ENCODE measurements at places on chromosomes 7 and 10.

- peaks cover 13% of the 10 kb centered on the region for H3K4me1 ChIP-seq
- no peak overlapping the region for H3K4me3 ChIP-seq
- no peaks in the 10 kb centered on the region for H3K27me3 ChIP-seq
- H3K36me3 ChIP-seq = peaks cover 13% of the 10 kb centered on the region
Observed at GRCh38 chr10:11982253-11982652, 60.4 kb downstream of the UPF2 start.

GRCh38 chr7:106598663-106599342 lies 62.2 kb downstream of the CCDC71L start:
- peak overlapping the region; percentile 58 for H3K4me3 ChIP-seq
- peak; percentile 56 for DNase-seq
- no peak overlapping the region for H3K27ac ChIP-seq

DNA sequence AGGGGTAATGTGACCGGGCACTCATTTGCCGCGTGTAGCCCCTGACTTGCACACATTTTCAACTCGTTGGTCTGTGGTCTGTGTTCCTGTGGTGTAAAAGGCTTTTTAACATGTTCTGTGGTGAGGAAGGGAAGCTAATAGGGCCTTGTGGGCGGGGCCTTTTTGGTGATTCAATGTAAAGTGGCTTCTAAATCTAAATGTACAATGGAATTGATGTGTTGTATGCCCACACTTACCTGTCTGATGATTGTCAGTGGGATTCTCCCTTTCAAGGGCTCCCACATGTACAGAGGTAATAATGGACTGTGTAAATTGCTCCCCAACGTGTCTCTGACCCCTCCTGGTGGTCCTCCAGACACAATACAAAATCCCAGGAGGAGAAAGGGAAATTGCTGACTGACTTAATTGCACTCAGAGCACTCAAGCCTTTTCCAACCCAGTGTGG lies 43.1 kb upstream of the GATAD1 start:
- peaks cover 6% of the 10 kb centered on the region for H3K4me1 ChIP-seq
- H3K36me3 ChIP-seq = no peaks in the 10 kb centered on the region
- H3K4me3 ChIP-seq = no peak overlapping the region
- DNase-seq = no peak
- H3K27me3 ChIP-seq = no peaks in the 10 kb centered on the region

- peaks cover 46% of the 10 kb centered on the region for H3K4me1 ChIP-seq
- H3K27me3 ChIP-seq = peaks cover 4% of the 10 kb centered on the region
- no peaks in the 10 kb centered on the region for H3K36me3 ChIP-seq
Observed at GRCh38 chr10:103199488-103199887, 6.4 kb upstream of the NT5C2 start.

DNA sequence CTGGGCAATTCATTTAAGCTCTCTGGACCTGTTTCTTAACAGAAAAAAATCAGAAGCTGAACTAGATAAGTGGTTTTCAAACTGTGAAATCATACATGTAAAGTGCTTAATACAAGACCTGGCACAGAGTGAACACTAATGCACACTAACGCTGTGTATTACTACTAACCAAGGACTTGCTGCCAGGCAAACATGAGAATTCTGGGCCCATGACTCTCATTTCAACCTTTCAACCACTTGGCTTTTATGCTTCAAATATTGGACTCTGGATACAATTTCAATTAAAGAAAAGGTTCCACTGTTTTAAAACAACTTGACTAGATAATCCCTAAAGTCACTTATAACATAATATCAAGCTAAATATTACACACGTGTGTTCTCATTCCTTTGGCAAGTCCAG lies 73.4 kb downstream of the SRPK2 start:
- H3K36me3 ChIP-seq = no peaks in the 10 kb centered on the region
- peaks cover 23% of the 10 kb centered on the region for H3K4me1 ChIP-seq
- DNase-seq = no peak
- H3K27me3 ChIP-seq = no peaks in the 10 kb centered on the region

GRCh38 chr10:117431160-117431559 lies 55.9 kb upstream of the PDZD8 start:
- no peaks in the 10 kb centered on the region for H3K36me3 ChIP-seq
- no peak overlapping the region for H3K4me3 ChIP-seq
- no peak overlapping the region for H3K27ac ChIP-seq
- peaks cover 10% of the 10 kb centered on the region for H3K27me3 ChIP-seq
- H3K4me1 ChIP-seq = peaks cover 24% of the 10 kb centered on the region
- no peak for DNase-seq

GRCh38 chr7:155489862-155490696 lies 32.1 kb downstream of the EN2 start:
- no peak for DNase-seq
- H3K27me3 ChIP-seq = peaks cover 86% of the 10 kb centered on the region
- peak overlapping the region; percentile 83 for H3K4me3 ChIP-seq
- H3K36me3 ChIP-seq = no peaks in the 10 kb centered on the region
- peaks cover 36% of the 10 kb centered on the region for H3K4me1 ChIP-seq

GRCh38 chr7:77466450-77466849 lies 50.3 kb upstream of the GSAP start:
- no peak overlapping the region for H3K27ac ChIP-seq
- no peak for DNase-seq
- no peak overlapping the region for H3K4me3 ChIP-seq
- no peaks in the 10 kb centered on the region for H3K27me3 ChIP-seq
- H3K4me1 ChIP-seq = peaks cover 4% of the 10 kb centered on the region

- H3K4me1 ChIP-seq = peaks cover under 1% of the 10 kb centered on the region
- no peak overlapping the region for H3K4me3 ChIP-seq
- no peak overlapping the region for H3K27ac ChIP-seq
- no peaks in the 10 kb centered on the region for H3K27me3 ChIP-seq
Observed at GRCh38 chr7:108057951-108058481, 55.1 kb upstream of the LAMB1 start.

GRCh38 chr7:148570510-148570909 lies 20.1 kb upstream of the C7orf33 start:
- no peaks in the 10 kb centered on the region for H3K27me3 ChIP-seq
- DNase-seq = no peak
- H3K36me3 ChIP-seq = peaks cover 11% of the 10 kb centered on the region
- no peak overlapping the region for H3K4me3 ChIP-seq

DNA sequence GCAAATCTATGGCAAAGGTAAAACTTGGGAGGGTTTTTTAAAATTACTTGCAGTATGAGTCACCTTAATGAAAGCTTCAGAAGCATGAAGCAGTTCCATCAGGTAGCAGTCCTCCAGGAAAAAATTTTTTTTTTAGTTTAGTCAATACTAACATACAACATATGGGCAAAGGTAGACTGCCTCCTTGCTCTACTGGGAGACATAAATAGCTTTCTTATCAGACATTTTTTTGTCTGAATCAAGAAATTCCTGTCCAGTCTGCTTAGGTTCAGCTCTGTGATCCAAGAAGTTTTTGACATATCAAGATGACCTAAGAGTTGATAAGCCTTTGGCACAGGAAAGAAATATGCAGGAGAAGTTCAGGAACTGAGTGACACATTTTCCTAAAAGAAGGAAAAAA lies 171.5 kb upstream of the TCF7L2 start:
- DNase-seq = no peak
- H3K27me3 ChIP-seq = no peaks in the 10 kb centered on the region
- no peak overlapping the region for H3K27ac ChIP-seq

DNA sequence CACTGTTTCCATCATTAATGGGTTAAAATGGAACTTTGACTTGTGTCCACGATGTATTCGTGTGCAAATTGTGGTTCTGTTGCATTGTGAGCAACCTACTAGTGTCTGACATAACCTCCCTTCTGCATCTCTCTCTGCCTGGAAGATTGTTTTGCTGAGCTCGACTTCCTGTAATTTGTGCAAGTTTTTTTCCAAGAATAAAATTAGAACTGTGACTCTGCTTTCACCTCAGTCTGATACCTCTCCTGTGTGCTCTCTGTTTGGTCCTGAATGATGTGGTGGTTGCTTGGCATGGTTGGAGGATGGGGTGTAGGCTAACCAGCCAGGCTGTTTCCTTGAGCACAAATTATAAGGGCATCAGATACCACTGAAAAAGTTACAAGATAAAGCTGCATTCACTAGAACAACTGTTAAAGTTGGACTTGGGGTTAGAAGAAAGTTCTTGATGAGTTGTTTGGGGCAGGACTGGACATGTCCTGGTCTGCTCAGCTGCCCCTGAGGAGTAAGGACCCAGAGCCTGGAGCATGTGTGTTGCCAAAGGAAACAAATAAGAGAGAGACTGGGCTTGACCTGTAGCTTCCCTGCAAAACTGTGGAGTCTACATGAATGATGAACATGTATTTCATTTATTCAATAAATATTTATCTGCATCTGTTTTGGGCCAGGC lies 1.9 kb upstream of the VOPP1 start:
- no peak for DNase-seq
- peak overlapping the region; percentile 81 for H3K4me3 ChIP-seq
- H3K4me1 ChIP-seq = peaks cover 35% of the 10 kb centered on the region
- H3K27ac ChIP-seq = no peak overlapping the region
- H3K36me3 ChIP-seq = no peaks in the 10 kb centered on the region

Data from WTC11 (cell line).